Thoracic aorta (tissue), 2 donors: ENCODE measurements at places on chromosomes 16 and 17.

GRCh38 chr17:36094746-36095145 lies 4.8 kb upstream of the CCL3 start:
- DNase-seq, result no peak

GRCh38 chr17:63943745-63944144 lies 11.6 kb upstream of the CD79B start:
- no peak for DNase-seq

- no peak for DNase-seq
Observed at GRCh38 chr16:66115373-66115772, 251.1 kb upstream of the CDH5 start.

DNA sequence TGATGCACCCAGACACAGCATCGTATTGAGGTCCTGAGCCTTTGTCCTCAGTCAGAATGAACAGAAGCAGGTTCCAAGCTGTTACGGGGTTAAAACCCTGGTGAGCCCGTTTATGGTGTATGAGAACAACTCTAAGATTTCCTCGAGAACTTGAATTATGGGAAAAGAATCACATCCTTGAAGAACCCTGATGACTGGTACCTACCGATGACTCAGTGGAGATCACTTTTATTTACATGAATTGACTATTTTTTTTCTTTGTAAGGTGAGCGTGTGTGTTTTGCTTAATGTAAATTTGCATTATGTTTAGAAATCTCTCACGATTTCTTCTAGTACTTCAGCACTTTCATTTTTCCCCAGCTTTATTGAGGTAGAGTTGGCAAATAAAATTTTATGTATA lies 3.3 kb upstream of the KRTAP4-4 start:
- DNase-seq, result no peak

DNA sequence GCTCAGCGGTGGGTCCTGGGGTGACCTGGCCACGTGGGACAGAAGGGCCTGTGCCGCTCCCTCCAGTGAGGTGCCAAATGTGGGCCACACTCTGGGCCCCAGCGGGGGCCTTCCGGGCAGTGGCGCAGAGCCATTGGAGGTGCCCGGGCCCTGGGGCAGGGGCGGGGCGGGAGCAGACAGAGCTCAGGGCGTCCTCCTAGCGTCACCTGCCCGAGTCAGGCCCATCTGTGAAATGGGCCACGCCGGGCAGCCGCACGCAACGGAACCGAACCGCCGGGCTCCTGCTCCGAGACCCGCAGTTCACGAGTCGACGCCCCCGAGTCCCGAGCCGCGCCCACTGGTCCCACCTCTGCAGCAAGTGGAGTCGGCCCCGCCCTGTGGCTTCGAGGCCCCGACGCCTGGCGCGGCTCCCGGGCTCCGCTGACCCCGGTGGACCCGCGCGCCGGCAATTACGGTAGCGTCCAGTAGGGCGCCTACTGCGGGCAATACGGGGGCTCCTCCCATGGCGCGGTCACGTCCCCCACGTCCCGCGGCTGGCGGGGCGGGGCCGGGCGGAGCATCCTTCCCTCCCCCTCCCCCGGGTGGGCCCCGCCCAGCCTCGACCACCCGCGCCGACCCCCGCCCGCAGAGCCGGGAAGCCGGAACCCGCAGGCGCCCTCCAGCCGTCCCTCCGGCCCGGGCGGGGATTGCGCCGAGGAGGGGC lies 1.9 kb downstream of the SLC16A3 start:
- DNase-seq, result no peak

- no peak for DNase-seq
Observed at GRCh38 chr16:11797957-11798299, 870 bp upstream of the ZC3H7A start.

DNA sequence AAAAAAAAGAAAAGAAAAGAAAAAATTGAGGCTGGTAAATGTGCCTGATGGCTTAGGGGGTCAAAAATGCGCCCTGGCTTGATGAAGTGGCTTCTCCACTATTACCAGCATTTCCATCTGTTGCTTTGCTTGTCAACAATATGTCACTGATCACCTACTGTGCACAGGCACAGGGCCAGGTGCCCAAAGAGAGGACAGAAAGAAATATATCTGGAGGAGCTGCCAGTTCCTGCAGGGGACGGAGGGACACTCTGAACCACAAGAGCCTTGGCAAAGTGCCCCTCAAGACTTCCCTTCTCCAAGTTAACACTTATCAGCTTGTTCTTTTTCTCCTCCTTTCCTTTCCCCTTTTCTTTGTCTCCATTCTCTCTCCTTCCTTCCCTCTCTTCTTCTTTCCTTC lies 34.7 kb downstream of the GINS3 start:
- no peak for DNase-seq

DNA sequence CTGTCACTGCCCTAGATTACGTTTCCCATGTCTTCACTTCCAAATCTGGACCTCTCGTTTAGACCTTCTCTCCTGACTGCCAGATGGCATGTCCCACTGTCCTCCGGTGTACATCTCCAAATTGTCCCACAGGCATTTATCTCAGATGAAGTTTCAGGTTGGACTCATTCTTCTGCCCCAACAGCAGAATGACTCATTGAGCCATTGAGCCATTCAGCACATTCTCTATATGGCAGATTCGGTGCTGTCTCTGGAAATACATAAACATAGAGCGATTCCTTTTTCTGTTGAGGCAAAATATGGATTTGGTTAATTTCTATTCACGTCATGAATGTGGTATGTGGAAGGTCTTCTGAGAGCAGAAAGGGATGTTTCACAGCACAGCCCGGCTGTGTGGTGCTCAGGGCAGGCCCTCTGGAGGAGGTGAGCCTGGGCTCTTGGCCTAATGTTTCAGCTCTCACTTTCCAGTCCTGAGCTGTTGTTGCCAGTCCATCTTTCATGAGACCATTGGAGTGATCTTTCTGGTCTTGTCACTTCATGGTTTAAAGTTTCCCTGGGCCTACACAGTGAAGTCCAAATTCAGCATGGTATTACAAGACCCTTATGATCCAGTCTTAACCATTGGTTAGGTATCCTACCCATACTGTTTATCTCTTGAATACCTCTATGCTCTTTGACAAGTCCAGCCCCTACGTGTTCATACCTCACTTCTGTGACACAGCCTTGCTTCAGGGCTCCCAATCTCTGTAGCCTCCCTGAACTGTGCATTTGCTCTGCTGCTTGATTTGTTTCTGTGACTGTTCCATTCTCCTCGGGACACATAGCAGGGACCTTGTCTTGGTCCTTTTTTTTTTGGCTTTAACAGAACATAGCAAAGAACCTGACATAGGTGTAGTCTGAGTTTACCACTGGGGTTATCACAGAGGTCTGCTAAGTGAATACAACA lies 15.9 kb downstream of the HAPSTR1 start:
- DNase-seq, result no peak

DNA sequence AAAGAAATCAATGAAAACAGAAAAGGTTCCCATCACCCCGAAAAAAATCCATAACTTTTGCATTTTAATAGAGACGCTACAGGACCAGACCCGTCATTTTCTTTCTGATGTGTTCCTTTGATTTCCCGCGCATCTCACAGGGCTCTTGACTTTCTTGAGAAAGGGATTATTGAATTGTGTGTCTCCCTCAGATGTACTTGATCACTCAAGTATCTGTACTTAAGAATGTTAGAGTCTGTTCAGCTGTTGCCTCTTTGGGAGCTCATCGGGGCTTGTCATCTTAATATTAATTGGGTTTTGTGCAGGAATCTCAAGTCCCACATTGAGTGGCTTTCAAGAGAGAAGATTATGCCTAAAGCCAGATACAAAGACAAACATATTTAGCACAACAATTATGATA lies 606.4 kb upstream of the SALL1 start:
- DNase-seq, result no peak

DNA sequence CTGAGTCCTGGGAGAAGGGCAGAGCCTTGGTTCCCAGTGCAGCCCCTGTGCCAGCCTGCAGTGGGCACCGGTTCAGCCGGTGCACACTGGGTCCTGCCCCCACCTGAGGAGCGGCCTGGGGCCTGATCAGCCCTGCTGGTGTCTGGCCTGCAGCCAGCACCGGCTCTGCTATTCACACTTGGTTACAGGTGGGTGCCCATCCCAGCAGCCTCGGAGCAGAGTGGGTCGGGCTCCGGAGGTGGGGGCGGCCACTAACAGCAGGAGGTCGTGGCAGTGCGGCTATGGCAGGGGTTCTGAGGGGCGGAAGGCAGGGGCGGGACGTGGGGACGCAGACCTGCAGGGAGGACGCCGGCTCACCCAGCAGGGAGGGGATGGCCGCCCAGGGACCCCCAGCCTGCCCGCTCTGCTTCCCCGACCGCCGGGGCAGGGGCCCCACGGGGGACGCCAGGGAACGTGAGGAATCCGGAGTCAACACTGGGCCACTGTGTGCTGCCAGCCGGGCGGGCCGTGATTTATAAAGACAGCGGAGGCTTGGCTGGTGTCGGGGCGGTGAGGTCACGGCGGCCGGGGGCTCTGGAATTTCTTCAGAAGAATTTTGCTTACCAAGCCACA lies 20.3 kb downstream of the METRNL start:
- no peak for DNase-seq

DNA sequence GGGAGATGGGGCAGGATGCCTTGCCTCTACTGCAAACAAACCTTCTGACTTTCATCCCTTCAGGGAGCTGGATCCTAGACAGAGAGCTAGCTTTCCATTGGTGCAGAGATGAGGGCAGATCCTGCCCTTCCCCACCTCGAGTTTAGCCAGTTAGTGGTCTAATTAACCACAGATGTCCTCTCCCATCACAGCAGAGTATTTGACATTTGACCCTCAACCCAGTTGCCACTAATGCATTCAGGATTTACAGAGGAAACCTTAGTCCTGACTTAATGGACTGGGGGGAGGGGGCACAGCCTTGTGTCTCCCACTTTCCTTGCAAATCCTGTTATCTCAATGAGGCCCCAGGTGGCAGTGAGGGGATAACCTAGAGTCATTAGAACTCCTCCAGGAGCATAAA lies 10.2 kb downstream of the PIP4K2B start:
- DNase-seq, result no peak

GRCh38 chr16:85992359-85992758 lies 93.4 kb downstream of the IRF8 start:
- DNase-seq, result no peak

DNA sequence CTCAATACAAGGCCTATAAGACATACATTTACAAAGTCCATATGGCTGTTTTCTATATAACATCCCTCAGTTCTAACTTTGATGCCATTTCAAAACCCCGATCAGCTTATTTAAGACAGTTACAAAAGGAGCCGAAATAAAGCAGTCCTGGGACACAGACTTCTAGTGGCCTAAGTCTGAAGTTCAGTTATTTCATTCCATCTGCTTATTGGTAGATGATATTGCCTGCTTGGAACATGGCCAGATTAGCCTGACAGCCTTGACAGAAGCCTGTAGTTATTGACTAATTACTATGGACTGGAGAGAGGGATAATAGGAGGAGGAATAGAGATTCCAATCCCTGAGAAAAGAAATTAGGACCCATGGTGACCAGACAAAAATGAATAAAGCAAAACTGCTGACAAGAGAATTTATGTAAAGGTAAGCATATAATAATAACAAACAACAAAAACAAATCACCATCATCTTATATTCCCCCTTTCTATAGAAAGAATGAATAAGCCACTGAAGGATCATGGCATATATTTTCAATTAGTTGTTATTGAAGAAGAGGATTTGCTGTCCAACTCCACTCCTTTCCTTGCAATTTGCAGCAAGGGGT lies 206.3 kb upstream of the TOM1L1 start:
- DNase-seq, result no peak

GRCh38 chr16:81524382-81524781 lies 79.8 kb downstream of the CMIP start:
- no peak for DNase-seq

DNA sequence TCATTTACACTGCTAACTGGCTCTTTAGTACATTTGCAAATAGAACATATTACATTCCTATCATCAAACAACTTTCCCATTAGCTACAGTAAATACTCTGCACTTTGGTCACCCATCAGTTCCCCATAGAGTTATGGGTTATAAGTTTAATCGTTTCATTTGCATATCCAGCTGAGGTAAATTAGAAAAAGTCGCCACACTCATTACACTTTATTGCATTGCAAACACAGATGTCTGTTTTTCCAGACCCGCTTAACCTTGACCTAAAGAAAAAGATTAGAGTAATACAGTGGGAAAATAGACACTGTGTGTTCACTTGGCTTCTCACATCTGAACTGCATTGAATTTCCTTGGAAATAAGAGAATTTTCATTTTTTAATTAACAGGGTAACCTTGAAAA lies 213.1 kb upstream of the PSMD7 start:
- no peak for DNase-seq

DNA sequence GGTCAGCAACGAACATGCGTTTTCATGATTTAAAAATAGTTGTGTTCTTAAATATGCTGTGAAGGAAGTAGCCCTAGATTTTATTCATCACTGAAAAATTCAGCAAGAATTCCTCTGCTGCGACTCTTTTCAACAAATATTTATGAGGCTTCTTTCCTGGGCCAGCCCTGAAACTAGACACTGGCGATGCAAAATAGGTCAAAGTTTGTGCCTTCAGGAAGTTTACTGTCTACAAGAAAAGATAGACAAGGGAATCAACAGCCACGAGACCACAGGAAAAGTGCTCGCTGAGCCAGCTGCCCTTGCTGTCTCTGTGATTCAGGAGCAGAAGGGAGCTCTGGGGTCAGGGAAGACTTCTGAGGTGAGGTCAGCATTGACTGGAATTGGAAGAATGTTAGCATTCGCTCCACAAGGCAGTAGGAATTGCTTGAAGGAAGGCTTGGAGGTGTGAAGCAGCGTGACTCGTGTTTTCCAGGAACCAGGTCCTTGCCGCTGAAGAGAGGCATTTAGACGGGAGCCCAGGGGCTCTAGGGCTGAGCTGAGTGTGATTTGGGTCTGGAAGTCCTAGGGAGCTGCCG lies 1.9 kb upstream of the RPL26 start:
- no peak for DNase-seq

DNA sequence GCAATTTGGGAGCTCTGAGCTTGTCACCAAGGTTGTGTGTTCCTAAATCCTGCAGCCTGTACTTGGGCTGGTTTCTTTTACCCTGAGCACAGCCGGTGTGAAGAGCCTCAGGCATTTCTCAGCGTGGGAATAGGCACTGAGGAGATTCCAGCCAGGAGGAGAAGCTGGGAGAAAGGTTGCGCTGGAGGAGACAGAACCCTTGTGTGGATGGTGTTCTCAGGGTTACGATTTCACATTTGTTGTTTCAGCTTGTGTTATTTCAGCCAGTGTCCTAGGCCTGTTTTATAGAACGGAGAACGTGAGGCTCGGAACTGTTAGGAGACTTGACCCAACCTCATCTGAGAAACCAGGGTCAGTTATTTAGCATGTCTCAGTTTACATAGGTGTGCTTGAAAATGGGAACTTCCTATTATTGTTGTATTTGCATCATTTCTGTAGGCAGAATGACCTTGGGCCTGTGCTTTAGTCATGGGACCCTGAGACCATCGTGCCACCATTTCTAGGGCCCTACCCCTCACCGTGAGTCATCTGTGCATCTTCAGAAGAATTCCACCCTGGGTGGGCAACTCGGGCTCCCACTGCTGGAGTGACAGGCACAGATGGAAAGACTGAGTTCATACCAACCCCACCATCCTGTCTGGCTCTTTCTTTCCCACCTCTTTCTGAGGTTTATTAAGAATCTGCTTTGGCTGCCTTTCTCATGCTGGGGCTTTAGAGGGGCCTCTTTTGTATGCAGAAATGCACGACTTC lies 134.9 kb downstream of the MSI2 start:
- DNase-seq, result no peak
